Ammon's horn (tissue), 1 donor: ENCODE measurements at places on chromosomes 2 and 18.

DNA sequence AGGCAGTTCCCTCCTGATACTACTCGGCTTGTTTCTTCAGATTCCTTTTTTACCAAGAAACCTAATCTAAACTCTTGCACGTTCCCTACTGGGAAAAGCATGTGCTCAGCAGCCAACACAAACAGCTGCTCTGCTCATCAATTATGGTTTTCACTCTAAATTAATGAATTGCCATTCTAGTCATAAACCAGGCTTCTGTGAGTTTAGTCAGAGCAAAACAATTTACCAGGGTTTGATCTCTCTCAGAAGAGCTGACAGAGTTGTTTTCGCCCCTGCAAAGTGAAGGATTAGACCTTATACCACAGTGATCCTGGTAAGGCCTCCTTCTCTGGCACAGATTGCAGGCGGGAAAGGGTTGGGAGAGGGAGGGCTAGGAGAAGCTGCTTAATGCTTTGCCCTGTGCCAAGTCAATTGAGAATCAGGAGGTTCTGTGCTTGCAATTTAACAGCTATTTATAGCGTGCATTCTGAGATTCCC, 57.2 kb downstream of the REEP1 start:
- no peak for DNase-seq

DNA sequence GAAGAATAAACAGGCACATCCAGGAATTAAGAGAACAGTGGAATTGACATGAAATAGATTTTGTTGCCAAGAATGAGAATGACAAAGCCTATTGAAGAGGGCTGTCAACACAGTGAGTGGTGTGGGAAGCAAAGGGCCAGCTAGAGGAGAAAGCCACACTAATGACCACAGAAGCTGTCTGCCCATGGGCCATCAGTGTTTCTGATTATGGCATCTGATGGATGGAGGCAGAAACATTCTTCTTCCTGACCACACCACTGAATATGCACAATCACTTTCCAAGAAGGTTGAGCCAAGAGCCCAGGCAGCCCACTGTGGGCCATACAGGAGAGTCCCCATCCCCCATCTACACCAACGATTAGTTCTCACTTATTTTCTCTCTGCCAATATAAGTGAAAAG, 146.0 kb upstream of the SH3BP4 start:
- no peak for DNase-seq

DNA sequence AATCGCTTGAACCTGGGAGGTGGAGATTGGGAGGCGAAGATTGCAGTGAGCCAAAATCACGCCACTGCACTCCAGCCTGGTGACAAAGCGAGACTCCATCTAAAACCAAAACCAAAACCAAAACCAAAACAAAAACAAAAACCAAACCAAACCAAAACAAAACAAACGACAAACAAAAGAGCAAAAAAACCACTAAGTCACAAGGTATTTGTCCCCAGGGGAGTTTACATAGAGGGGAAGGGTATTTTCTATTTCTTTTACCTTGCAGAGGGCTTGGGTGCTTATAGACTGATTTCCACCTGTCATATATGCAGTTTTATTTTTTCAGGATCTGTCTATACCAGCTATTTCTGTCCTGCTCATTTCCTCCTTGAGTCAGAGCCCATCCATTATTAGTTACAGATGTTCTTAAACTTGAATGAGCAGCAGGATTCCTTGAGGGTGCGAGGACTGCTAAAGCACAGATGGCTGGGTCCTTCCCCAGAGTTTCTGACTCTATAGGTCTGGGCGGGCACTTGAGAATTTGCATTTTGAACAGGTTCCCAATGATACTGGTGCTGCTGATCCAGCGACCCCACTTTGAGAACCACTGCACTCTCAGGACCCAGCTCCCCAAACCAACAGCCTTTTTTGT, 102.2 kb upstream of the UXS1 start:
- DNase-seq = no peak

GRCh38 chr2:236353594-236353942, 89.4 kb upstream of the ASB18 start:
- no peak for DNase-seq

DNA sequence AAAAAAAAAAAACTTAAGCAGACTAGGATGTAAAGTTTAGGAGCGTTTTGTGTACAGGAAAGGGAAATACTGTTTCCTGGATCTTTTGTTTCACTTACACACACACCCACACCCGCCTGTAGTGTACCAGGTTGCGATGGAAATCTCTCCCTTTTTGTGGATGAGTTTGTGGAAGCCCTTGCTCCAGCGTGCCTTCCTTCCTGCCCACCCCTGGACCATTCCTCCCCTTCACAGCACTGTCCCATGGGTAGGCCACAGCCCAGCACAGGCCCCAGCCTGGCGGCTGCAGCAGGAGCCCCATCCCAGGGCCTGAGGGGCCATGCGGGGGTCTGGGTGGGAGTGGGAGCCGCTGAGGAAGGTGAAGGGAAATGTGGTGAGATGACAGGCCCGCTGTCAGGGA, 15.1 kb downstream of the MALL start:
- DNase-seq = no peak

DNA sequence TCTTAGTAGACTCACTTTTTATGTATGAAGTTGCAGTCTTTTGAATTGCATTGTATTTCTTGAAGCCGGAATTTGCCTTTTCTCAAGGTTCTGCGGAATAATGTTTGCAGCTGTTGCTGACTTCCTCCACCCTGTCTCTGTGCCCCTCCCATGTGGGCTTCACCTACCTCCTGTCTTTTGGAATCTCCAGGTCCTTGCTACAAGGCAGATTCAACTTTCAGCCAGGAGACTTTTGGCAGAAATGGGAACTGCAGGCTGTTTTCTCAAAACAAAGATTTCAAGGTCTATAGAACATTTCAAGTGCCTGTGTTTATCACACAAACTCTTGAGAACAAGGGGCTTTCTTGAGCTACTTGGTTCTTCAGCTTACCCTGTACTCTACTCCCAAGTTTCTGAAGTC, 25.6 kb downstream of the ZNF236 start:
- DNase-seq = no peak

DNA sequence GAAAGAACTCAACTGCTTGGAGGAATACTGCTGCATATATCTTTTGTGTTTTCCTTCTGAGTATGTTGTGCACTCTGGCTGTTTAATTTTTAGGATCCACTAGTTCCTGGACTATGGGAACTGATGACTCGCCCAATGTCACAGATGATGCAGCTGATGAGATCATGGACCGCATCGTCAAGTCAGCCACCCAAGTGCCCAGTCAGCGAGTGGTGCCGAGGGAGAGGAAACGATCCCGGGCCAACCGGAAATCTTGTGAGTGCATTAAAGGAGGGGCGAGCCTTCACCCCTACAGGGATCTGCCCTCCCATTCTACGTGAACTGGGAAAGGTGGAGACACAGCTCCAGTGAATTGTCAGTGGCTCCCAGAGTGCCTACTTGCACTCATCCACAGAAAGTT, 59.6 kb downstream of the TPGS2 start:
- DNase-seq = no peak

DNA sequence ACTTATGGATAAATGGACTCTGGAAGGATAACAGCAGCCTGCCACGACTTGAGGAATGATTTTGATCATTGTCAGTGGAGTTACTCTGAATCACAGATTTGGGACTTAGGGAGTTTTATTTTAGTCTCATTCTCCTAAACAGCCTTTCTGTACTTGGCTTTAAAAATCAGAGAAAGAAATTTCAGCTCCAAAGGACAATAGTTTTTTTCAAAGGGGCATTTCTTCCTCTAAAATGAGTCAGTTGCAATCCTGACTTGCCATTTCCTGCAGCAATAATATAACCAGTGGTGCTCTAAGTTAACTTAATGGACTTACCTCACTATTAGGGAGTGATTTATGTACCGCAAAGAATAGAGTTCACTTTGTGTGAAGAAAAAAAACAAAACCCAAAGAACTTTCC, 35.1 kb upstream of the MTX2 start:
- DNase-seq = no peak

GRCh38 chr2:46806526-46806925, 109.1 kb downstream of the MCFD2 start:
- no peak for DNase-seq

DNA sequence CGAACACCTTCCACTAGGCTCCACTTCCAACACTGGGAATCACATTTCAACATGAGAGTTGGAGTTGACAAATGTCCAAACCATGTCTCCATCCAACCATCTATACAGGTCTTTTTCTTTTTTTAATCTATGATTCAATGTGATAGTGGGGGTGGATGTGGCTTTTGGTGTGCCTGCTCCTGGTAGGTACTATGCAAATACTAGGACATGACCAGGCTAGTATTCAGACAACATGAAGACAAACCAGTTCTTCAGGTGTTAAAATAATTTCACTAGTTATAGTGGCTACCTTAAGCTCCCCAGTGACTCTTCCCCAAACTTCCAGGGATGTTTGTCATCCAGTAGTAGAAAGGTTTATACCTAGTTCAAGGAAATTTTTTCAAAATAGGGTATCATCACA, 387.5 kb downstream of the CDH2 start:
- no peak for DNase-seq

DNA sequence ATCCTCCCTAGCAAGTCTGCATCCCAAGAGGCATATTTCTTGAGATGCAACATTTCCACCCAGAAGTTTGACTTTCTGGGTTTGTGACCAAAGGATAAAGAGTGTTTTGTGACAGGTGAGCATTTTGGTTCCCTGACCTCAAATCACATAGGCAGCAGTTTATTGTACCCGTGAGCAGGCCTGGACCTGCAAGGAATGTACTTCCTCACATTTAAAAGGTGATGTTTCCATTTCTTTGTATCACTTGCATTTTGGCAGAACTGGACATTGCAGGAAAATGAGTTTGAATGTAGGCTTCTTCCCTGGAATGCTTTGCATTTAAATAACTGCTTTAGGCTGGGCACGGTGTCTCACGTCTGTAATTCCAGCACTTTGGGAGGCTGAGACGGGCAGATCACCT, 160.7 kb downstream of the ALPK2 start:
- DNase-seq = no peak

- no peak for DNase-seq
Measured at GRCh38 chr18:11653521-11653920, 35.5 kb upstream of the GNAL start.

DNA sequence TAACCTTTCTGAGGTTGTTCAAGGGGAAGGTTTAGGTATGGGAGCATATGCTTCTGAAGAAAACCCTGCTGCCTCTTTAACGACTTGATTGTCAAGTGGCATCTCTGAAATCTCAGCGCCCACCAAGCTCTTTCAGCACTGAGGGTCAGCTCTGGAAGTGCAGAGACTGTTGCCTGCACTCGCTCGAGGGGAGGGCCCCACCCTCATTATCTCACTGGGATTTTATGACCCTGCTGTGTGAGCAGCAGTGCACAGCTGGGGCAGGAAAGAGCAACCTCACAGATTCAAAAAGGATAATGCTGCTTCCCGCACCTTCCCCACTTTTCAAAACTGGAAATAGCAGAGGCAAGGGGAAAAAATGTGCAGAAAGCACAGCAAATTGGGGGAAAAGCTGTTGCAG, 56.9 kb upstream of the SPRED2 start:
- no peak for DNase-seq

- DNase-seq = no peak
Measured at GRCh38 chr2:101897301-101897700, 94.5 kb upstream of the IL1R2 start.

- no peak for DNase-seq
Measured at GRCh38 chr2:3970791-3971651, 267.6 kb downstream of the DCDC2C start.

GRCh38 chr2:184367211-184367610, 231.1 kb upstream of the ZNF804A start:
- no peak for DNase-seq

DNA sequence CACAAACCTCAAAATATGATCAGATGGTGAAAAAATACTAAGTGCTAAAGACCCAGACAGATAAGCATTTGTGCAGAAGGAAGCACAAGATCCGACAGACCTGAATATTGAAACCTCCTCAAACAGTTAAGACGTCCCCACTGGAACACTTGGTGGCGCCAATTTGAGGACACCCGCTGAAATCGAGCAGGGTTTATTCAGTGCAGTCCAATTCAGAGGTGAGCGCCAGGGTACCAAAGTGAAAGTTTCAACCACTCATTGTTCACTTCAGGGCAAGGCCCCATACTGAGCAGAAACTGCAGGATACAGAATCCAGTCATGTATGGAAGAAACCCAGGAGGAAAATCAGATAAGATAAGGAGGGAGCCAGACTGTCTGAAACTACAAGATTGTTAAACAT, 417.6 kb downstream of the LRRTM4 start:
- DNase-seq = no peak
